C1 segment of cervical spinal cord (tissue), 14 donors: ENCODE measurements at places on chromosomes 2 and 18.

DNA sequence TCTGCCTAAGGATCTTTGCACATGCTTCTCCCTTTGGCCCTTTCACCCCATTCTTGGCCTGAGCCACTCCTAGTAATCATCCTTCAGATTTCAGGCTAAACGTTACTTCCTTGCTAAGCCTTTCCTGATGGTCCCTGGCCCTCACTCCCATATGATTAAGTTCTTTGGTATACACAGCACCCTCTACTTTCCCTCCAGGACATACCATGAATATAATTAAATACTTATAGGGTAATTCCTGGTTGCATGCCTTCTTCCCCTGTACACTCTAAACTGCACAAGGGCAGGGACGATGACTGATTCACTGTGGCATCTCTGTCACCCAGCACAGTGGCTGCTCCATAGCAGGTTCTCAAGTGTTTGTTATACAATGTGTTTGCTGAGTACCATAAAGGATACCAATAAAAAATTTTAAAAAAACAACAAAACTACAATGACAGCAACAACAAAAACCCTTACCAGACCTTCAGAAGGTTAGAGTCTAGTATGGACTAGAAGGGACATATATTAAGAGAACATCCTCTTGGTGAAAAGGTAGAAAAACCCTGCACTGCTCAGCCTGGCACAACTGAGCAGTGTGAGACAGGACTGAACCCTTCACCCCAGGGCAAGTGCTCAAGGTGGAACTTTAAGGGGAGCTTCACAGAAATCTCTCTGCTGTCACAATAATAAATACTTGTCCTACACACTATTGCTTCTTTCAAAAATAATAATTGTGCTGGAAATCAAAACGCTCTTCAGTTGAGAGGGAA lies 76.2 kb downstream of the AAK1 start:
- no peak for DNase-seq

- DNase-seq: no peak
Measured at GRCh38 chr18:24404591-24404990, 7.0 kb upstream of the OSBPL1A start.

GRCh38 chr2:235920216-235920865 lies 247.8 kb downstream of the GBX2 start:
- DNase-seq: no peak

- DNase-seq: no peak
Measured at GRCh38 chr18:10715791-10716190, 190.0 kb downstream of the NAPG start.

- no peak for DNase-seq
Measured at GRCh38 chr2:77513191-77513590, 9.0 kb downstream of the LRRTM4 start.

DNA sequence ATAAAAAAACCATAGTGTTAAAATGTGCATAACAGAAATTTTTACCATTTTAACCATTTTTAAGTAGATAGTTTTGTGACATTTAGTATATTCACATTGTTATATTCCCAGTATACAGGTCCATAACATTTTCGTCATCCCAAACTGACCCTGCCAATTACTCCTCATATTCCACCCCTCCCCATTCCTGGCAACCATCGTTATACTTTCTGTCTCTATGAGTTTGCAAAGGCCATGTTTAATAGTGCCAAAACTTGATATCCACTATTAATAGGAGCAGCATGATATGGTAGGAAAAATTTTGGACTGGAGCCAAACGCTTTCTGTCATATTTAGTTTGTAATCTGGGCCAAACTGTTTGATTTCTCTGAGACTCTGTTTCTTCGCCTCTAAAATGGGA lies 30.9 kb downstream of the PLCL1 start:
- DNase-seq: no peak

- no peak for DNase-seq
Measured at GRCh38 chr18:57030417-57030816, 116.5 kb upstream of the BOD1L2 start.

DNA sequence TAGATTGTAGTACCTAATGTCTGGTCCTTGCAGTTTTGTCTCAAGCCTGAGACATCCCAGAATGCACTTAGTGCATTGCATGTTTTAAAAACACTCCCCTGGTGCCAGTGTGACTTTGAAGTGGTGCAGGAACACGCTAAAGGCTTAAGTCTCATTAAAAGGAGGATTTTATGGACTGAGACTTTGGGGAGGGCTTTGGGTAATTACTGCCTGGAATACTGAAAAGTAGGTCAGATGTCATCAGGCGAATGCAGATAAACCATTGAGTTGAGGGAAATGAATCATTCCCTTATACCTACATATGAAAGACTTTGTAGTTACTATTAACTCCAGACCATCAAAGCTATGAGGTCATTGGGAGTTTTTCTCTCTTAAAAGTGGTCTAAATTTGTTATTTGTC lies 3.0 kb upstream of the OSBPL1A start:
- no peak for DNase-seq

DNA sequence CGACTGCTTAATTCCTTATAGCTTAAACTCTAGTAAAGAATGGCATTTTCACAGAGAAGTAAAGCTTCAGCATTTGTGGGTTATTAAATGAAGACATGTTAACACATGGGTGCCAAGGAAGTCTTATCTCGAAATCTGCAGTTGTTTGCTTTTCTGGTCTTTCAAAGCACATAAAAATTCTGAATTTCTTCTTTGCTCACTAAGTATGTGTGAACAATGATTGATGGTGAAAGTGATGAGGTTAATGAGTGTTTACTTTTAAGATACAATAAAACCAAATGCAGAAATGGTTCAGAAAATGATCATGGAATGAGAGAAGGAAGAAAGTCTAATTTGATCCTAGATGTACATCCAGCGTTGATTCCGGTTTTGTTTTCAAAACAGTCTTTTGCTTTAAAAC lies 234.6 kb upstream of the RAB12 start:
- DNase-seq: no peak

DNA sequence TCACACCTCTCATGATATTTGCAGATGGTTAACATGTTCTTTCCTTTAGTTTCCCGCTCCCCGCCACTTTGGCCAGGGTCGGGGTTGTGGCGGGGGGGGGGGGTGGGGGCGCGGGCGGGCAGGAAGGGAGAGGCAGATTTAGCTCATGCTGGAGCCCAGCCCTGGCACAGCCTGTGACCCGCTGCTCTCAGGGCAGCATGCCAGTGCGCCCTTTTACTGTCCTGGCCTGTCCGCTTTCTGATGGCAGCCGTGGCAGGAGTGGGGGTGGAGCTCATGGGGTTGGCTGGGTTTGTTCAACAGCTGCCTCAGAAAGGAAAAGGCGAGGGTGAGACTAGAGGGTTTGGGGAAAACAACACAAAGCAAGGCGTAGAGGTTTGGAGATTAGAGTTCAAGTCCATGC lies 56.1 kb downstream of the TNP1 start:
- DNase-seq: no peak

- DNase-seq: no peak
Measured at GRCh38 chr2:216657086-216657855, 24.1 kb downstream of the IGFBP2 start.

DNA sequence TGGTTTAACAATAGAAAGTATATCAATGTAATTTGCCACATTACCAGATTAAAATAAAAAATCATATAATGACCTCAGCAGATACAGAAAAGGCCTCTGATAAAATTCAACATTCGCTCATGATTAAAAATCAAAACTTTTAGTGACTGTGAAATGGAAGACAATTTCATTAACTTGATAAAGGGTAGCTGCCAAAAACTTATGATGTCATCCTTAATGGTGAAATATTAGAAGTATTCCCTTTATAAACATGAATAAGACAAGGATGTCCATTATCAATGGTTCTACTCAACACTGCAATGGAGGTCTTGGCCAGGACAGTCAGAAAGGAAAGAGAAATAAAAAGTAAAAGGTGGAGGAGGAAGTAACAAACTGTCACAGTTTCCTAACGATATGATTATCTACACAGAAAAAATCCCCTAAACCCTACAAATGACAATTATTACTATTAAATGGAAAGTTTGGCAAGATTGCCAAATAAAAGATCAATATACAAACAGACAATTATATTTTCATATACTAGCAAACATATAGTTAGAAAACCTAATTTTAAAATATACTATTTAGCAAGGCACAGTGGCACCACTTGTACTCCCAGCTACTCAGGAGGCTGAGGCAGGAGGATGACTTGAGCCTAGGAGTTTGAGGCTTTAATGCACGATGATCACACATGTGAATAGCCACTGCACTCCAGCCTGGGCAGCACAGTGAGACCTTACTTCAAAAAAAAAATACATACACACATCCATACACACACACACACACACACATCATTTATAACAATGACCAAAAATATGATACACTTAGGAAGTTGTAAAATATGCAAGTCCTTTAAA lies 12.8 kb downstream of the METTL8 start:
- DNase-seq: no peak

- DNase-seq: peak; percentile 58
Measured at GRCh38 chr2:226742347-226742746, 57.3 kb downstream of the IRS1 start.

DNA sequence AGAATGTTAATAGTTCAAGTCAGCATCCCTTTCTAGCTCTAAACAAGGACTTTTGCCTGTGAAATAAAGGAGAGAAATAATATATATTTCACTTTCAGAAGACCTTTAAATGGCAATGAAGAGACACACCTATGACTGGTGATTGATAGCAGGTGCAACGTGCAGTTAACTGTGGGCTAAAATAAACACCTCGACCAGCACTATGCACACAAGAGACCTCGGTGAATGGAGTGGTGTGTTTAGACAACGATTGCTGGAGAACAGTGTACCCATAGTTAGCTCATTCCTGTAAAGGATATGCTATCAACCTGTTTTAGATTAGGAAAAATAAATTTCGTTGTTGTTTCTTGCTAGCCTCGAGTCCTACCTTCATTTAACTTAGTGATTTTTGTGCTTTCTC lies 143.4 kb downstream of the NR4A2 start:
- no peak for DNase-seq

GRCh38 chr2:3725458-3726250 lies 22.3 kb downstream of the DCDC2C start:
- no peak for DNase-seq

DNA sequence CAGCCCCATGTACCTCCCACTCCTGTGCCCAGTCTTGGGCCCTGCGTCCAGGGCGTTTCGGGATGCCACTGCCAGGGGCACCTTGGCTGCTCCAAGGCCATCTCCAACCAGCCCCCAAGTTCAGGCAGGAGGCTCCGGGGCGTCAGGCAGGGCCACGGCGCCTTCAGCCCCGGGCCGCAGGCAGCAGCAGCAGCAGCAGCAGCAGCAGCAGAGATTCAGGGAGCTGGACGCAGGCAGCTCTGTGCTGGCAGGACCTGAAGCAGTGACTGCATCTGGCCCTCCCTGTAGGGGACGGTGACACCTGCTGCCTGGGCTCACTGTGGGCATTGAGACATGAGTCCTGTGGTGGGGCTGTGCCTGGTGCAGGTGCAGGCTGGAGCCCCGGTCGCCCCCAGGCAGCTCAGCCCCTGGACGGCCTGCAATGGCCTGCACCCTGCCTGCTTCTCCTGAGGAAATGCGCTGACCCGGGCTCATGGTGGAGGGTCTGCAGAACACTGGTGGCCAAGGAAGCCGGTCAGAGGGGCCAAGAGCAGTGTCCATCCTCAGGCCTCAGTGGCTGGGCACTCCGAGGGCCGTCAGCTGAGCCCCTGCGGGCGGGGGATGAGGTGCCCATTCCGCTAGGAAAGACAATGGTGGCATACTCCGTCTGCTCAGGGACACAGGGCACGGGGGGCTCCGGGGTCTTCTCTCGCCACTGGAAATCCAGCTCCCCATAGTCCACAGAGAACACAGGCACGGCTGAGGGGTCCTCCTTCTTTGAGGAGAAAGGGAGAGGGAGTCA lies 8.0 kb downstream of the PDCD1 start:
- no peak for DNase-seq

DNA sequence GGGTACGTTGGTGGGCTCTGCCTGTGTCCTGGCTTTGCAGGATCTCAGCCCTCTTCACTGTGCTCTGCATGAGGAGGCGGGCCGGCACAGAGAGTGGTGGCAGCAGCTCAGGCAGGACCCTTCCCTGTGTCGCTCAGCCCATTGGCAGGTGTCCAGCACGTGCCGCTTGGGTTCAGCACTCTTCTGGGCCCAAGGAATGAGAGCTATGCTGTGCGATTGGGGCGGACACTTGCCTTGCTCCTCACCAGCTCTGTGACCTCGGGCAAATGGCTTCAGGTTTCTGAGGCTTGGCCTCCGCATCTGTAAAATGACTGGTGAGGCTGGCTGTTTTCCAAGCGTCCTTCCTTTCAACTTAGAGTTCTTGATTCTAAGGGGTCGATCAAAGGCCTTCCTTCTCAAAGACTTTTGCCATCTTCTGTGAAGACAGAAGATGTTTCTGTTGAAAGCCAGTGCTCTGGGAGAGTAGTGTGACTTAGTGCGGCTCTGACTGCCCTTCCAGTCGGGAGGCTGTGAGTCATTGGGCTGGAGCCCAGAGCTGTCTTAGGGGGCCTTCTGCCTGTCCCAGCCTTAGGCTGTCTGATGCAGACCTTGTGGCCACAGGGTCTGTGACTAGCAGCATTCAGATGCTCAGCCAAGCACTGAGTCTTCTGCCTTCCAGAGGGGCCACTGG lies 35.6 kb downstream of the GLI2 start:
- no peak for DNase-seq

DNA sequence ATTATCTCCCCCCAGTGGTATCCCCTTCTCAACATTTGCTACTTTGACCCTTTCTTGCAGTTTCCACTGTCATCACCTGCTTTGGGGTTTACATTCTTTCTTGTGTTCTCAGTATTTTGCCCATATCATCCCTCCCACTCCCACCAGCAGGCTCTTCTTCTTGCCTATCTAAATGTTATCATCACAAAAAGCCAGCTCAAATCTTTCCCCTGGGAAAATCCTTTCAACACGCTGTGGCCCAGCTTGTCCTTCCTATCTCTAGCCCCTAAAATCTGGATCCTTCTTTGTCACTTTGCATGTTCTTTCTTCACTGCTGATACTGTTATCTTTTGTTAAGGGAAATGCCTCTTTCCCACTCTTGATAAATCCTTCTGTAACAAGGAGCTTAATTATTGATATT lies 138.2 kb downstream of the RAD51AP2 start:
- DNase-seq: no peak

DNA sequence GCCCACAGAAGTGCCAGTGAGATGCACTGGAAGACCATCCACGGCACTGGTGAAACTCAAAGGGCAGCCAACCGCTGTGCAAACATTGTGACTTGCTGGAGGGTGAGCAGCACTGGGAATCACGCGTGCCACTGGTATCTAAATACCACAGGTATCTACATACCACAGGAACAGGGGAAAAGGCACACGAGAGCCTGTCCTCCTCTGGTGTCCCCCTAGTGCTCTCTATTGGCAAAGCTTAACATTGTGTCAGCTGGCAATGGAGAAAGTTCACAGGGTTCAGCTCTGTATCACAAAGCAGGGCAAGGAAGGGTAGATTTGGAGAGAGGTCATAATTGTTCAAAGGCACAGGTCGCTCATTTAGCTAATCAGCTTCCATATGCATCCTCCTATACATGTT lies 12.6 kb upstream of the SEC11C start:
- DNase-seq: no peak

DNA sequence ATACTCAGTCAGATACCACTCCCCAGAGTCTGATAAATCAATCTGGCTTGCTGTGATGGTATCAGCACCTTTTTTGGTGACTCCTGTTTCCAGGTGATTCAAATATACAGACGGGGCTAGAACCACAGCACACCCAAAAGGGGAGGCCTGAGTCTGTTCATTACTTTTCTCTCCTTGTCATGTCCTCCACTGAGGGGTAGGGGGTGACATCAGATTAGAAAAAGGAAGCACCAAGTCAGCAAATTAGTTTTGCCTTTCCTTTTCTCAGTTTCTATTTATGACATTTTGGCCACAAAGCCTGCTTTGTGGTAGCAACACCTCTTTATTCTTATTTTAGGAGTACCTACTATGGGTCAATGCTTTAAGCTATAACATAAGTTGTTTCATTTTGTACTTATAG lies 127.4 kb downstream of the CCDC102B start:
- no peak for DNase-seq

- no peak for DNase-seq
Measured at GRCh38 chr2:240811346-240812300, 8.4 kb downstream of the KIF1A start.
